Kasumi-1 (cell line): ENCODE measurements at places on chromosomes 2 and 18.

GRCh38 chr2:32192418-32192817 lies 26.8 kb downstream of the SLC30A6 start:
- DNase-seq: no peak

DNA sequence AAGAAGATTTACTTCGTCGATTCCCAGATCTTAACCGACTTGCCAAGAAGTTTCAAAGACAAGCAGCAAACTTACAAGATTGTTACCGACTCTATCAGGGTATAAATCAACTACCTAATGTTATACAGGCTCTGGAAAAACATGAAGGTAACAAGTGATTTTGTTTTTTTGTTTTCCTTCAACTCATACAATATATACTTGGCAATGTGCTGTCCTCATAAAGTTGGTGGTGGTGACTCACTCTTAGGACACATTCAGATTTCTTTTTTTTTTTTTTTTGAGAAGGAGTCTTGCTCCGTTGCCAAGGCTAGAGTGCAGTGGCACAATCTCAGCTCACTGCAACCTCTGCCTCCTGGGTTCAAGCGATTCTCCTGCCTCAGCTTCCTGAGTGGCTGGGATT lies 26.8 kb downstream of the MSH2 start:
- DNase-seq: no peak

DNA sequence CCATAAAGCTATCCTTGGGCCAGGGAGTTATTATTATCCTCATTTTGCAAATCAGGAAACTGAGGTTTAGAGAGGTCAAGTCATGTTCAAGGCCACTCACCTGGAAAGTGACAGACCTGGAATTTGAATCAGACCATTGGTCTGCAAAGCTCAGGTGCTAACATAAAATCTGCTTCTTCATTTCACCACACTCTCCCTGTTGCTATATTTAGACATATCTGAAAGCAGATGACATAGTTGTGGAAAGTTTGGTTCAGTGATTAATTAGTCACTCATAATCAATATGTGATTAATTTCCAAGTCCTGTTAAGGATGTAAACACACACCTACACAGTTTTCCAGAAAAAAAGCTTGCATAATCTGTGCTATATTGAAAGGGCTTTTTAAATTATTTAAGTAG lies 57.4 kb downstream of the LINC00305 start:
- no peak for DNase-seq

- no peak for DNase-seq
These were observed 3.3 kb upstream of the PER2 start for GRCh38 chr2:238291550-238292281.

- DNase-seq: no peak
These were observed 13.6 kb downstream of the OTX1 start for GRCh38 chr2:63064197-63064596.

- no peak for DNase-seq
These were observed 13.1 kb upstream of the CRACDL start for GRCh38 chr2:98948956-98949739.

DNA sequence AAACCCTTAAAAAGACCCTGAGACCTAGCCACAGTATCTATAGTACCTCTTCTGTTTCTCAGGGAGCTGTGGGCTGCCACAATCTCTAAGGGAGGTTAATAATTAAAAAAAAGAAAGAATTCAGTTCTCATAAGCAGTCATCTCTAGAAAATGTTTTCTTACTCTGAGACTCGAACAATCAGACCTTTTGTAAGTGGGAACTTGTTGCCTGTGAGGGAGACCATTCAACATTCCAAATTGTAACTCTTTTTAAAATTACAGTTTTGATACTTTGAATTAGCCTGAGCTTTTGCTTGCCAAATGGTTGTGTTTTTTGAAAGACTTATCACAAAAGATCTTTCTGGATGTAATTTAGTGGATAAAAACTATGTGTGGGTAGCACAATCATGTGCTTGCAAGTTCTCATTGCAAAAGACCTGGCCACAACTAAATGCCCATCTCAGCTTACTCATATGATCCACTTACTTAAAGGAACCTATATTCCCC lies 33.3 kb downstream of the IL1R2 start:
- DNase-seq: no peak

GRCh38 chr18:44107187-44107586 lies 573.5 kb upstream of the SETBP1 start:
- DNase-seq: no peak
